ENCODE measurements at places on chromosomes 16 and 17.
A peak's percentile ranks its signal among the peaks of the same experiment; 100 is the strongest.

DNA sequence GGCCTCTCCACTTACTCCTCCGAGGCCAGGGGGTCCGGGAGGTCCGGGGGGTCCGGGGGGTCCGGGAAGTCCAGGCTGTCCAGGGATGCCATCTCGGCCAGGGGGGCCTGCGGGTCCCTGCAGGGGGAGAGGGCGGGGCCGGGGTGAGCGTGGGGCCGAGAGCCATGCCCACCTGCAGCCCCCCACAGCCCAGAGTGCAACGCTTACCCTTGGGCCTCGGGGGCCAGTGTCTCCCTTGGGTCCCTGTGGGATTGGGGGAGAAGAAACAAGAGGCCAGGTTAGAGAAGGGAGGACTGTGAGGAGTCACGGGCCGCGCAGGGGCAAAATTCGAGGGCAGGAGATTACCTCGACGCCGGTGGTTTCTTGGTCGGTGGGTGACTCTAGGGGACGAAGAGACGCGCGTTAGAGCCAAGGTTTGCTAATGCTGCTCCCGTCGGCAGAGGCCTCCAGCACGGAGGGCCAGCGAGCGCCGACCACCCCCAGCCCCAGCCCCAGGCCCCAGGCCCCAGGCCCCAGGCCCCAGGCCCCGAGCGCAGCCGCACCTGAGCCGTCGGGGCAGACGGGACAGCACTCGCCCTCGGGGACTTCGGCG lies 2.1 kb downstream of the COL1A1 start:
- DNase-seq: no peak

DNA sequence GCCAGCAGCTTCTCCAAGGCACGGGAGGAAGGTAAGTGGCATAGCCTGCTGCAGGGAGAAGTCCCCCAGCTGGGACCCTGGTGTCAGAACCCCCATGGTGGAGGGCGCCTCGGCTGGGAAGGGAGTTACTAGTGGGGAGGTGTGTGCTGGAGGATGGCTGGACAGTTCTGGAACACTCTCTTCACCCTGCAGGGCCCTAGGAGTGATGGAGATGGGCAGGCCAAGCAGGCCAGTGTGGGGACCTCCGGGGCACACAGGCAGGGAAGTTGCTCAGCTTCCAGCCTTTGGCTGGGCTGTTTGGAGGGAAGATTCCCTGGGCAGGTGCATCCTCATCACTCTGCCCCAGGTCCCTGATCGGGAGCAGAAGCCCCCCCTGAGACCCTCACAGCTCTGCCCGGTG lies 696 bp downstream of the C17orf99 start:
- no peak for DNase-seq

GRCh38 chr16:19106625-19107020 lies 7.1 kb upstream of the ITPRIPL2 start:
- no peak for DNase-seq

DNA sequence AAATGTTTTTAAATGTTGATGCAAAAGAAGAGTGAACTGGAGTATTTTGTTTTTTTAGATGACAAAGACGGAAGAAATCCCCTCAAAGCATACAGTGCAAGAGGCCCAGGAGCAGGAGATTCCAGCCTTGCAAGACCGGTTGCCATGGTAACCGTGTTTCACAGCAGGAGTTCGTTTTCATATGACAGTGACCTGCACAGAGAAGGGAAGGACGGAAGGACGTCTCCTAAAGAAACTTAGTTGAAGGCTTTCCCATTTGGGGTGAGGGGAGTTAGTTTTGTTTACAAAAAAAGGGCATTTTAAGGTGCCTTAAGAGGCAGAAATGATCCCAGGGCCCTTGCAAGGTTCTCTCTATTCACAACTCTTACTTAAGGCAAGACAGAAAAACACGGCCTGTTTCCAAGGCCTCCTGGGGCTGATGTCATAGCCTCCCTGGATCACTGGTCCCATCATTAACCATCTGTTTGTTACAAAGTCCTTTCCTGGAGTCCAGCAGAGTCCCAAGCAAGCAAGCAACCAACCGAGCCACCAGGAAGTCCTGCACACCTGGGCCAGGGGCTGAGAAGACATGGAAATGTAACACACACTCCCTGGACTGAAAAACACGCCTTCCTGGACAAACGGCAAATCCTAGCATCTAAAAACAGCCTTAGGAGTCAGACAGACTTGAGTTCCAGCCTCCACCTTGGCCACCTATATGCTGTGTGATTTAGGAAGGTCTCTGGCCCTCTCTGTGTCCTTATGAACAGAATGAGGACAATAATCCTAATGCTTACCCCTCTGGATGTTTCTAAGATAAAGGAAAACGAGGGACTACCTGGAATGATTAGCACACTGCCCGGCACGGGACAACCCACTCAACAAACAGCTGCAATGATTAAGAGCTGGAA lies 30.3 kb upstream of the RPH3AL start:
- DNase-seq: no peak

DNA sequence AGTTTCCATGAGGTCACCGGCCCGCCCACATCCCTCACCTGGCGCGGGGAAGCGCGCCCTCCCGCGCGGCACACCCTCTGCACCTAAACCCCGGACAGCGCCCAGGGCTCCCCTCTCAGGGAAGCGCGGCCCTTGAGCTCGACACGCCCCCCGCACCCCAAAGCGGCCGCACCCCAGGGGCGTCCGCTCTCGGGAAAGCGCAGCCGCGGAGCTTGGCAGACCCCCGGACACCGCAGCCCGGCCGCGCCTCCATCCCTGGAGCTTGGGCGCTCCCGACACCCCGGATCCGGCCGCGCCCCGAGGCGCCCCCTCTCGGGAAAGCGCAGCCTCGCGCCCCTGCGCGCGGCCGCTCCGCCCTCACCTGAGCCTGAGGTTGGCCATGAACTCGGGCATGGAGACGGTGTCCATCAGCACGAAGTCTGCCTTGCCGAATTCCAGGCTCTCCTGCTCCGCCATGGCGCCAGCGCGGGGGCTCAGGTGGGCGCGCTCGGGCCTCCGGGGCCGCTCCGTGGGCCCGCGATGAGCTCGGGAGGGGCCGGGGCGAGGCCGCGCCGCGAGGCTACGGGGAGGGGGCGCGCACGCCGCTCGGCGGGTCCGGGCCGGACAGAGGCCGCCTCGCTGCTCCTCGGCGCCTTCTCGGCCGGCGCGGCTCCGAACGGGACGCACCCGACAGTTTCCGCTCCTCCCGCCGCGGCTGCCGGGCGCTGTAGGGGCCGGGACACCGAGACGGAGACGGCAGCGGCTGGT lies at the start of gene MYO1D:
TSS of gene MYO1D (minus strand) at position 708 of the 747 bp plus-strand sequence. CDS start at position 456, 252 bp downstream.
- DNase-seq: peak; percentile 73

DNA sequence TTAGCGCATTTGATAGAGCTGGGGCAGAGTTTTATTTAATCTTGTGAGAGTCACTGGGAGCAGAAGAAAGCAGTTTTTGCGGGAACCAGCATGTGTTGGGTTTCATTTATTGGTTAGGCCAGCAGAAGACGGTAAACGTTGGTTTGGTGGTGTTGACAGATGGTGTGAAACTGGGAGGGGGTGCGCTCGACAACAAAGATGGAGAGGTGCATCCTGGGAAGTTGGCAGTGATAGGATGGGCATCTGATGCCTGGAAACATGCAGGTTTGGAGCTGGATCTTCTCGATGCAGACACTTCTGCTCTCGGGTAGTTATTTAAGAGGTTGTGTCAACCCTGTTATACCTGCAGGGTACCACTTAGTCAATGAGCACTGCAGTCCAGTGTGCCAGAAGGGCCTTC lies 24.9 kb upstream of the CLEC18A start:
- DNase-seq: no peak

DNA sequence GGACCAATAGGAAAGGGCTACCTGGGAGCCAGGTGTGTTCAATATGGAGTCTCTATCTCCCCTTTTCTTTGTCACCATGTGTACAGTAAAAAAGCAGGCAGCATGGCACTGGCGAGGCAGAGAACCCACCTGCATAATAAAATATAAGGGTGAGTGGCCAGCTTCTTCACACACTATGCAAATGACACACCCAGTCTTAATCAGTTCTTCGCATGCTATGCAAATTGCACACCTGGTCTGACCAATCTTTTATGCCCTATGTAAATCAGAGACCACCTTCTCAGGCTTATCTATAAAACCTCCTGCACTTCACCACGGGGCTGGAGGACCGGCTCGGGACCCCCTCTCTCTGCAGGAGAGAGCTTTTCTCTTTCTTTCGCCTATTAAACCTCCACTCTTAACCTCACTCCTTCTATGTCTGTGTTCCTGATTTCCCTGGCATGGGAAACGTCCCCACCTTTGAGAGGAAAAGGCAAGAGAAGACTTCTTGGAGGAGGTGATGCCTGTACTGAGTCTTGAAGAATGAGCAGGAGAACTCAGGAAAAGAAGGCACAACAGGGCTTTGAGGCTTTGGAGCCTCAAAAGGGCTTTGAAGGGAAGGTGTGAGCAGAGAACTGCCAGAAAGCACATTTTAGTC lies 502.1 kb downstream of the GRIN2A start:
- no peak for DNase-seq

- peak; percentile 26 for DNase-seq
These were observed 690 bp downstream of the RHOT1 start for GRCh38 chr17:32142857-32143526.

DNA sequence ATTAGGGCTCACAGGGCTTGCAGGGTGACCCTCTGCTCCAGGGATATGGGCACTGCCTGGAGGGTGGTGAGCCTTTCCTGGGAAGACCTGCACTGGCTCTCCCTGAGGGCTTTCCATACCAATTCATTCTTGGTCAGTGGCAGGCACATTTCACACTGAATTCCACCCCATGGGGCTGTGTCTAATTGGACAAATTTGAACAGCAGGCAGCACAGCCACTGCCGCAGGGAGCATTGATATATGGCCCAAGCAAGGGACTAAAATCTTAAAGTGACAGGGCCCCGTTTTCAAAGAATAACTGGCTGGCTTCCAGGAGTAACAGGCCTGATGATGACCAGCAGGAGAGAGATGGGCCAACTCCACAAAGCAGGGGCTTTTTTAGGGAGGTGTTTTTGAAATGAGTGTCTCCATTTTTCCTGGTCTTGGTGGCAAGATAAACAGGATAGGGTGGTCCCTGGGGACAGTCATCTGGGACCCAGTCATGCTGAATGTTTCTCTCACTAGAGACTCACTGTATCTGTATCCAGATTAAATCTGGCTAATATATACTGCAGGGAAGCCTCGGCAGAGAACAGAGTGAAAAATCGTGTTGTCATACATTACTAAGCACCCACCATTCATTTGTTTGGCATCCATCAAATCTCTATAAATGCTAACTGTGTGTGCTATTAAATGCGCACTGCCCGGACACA lies 74.1 kb upstream of the TBX2 start:
- DNase-seq: no peak

- no peak for DNase-seq
These were observed at the start of gene SLC4A1 for GRCh38 chr17:44267818-44268490. Gene SLC4A1 (minus strand): TSS chr17:44268135. CDS start chr17:44262866, 5,269 bp downstream.

GRCh38 chr16:71357681-71358080 lies 842 bp upstream of the CALB2 start:
- no peak for DNase-seq

DNA sequence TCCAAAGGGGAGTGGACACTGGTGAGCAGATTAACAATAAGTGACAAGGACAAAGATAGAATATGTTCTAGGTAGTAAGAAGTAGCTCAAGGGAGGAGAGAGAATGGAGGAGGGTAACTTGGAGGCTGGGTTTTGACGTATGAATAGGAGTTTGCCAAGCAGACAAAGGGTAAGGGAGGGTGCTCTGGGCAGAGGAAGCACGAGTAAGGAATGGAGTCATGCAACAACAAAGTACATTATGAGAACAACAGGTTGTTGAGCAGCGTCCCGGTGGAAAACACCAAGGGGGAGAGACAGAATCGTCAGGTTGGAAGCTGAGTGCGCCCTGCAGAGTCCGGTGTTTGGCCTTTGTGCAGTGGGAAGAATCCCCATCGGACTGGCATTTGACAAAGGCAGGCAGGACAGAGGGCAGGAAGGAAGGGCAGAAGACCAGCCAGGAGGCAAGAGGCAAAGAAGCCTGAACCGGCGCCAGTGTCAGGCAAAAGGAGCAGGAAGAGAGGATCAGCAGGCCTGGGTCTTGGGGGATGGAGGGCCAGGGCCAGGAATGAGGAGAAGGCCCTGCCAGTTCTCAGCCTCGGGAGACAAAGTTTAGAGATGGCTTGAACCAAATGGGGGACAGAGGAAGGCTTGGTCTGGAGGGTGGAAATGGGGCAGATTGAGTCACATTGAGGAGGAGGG lies 134.3 kb upstream of the TNRC6C start:
- no peak for DNase-seq

- DNase-seq: no peak
These were observed 17.4 kb downstream of the LASP1NB start for GRCh38 chr17:38942696-38943334.

DNA sequence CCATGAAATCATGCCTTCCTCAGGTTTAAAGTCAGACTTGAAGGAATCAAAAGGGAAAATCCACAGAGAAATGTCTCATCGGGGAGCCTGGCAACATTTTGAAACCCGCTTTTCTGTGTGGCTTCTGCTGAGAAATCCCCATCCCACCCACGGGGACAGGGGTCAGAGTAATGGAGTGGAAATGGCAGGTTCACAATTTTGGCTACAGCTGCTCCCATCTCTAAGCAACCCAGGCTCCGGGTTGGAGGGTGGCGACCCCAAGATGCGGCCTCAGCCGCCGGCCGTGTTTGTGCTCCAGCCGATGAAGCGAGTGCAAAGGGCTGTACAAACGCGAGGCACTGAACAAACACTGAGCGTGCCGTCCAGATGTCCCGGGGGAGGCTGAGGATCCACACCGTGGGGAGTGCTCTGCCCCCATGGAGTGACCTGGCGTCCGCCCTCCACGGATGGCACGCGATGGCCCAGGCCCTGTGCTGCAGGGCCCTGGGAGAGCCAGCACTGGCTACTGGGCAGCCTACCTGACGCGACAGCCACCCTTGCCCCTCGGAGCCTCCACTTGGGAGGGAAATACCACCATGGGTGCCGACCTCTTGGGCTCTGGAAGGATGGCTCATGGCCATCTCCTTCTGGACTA lies 22.2 kb downstream of the SLC43A2 start:
- DNase-seq: no peak

- no peak for DNase-seq
These were observed 11.6 kb downstream of the AKAP1 start for GRCh38 chr17:57096472-57097202.
